ENCODE measurements at places on chromosomes 6 and 20. TPM values are rescaled to one million over a fixed set of nuclear protein-coding genes. Genes with fewer than 3 reads are reported as not detected.

GRCh38 chr6:40733770-40734396 is 146.7 kb upstream of the LRFN2 start:
- no peak for DNase-seq
- H3K4me3 ChIP-seq, result no peak overlapping the region
- no peaks in the 10 kb centered on the region for H3K36me3 ChIP-seq

- DNase-seq, result no peak
- no peak overlapping the region for H3K27ac ChIP-seq
- no peaks in the 10 kb centered on the region for H3K27me3 ChIP-seq
These were observed 11.1 kb upstream of the LSM14B start for GRCh38 chr20:62111148-62111547.

GRCh38 chr6:19602434-19603013 is 234.6 kb upstream of the ID4 start:
- no peaks in the 10 kb centered on the region for H3K4me1 ChIP-seq
- H3K27ac ChIP-seq, result no peak overlapping the region
- no peaks in the 10 kb centered on the region for H3K36me3 ChIP-seq
- no peak for DNase-seq
- no peak overlapping the region for H3K4me3 ChIP-seq

GRCh38 chr6:129320892-129321291 is 389.1 kb downstream of the ARHGAP18 start:
- H3K4me3 ChIP-seq, result no peak overlapping the region
- no peak overlapping the region for H3K27ac ChIP-seq
- no peak for DNase-seq
- no peaks in the 10 kb centered on the region for H3K27me3 ChIP-seq
- no peaks in the 10 kb centered on the region for H3K36me3 ChIP-seq

GRCh38 chr6:31479933-31480535 is 17.9 kb upstream of the MICB start:
- H3K4me3 ChIP-seq, result no peak overlapping the region
- H3K27me3 ChIP-seq, result no peaks in the 10 kb centered on the region
- no peaks in the 10 kb centered on the region for H3K36me3 ChIP-seq
- H3K27ac ChIP-seq, result no peak overlapping the region
- no peak for DNase-seq

DNA sequence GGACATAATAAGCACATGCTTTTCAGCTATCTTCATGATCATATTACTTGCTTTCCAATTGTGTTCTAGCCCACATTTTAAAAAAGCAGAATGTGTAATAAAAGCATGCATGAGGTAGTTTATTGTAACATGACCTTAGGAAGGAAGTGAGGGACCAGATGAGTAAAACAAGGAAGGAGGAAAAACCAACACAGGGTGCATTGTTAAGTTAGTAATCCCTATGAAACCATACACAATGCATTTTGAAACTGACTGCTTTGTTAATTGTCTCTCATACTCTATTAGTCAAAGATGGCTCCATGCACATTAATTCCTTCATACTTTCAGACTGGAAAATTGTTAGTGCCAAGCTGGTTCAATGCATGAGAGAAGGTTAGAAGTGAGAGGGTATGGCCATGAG is 37.7 kb upstream of the CENPW start:
- no peak overlapping the region for H3K27ac ChIP-seq
- no peak for DNase-seq
- H3K36me3 ChIP-seq, result no peaks in the 10 kb centered on the region
- peaks cover 12% of the 10 kb centered on the region for H3K4me1 ChIP-seq

DNA sequence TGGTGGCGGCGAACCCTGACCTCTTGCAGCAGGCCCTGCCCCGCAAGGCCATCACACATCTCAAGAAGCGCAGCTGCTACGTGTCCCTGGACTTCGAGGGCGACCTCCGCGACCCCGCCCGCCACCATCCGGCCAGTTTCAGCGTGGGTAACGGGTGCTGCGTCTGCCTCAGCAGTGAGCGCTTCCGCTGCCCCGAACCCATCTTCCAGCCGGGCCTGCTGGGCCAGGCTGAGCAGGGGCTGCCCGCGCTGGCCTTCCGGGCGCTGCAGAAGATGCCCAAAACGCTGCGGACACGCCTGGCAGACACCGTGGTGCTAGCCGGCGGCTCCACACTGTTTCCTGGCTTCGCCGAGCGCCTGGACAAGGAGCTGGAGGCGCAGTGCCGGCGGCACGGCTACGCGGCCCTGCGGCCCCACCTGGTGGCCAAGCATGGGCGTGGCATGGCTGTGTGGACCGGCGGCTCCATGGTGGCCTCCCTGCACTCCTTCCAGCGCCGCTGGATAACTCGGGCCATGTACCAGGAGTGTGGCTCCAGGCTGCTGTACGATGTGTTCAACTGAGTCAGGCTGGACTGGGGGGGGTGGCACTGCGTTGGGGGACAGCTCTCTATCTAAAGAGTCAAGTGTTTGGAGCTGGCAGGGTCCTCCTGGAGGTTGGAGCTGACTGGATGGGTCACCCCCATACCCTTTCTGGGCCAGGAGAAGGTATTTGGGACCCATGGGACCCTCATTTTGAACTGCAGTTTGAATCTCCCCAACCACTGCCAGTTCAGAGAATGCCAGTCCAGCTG is 1.1 kb downstream of the ACTL10 start:
- peak; percentile 87 for DNase-seq
- peak overlapping the region; percentile 71 for H3K27ac ChIP-seq
- no peaks in the 10 kb centered on the region for H3K27me3 ChIP-seq
- H3K4me1 ChIP-seq, result peaks cover 34% of the 10 kb centered on the region
- H3K4me3 ChIP-seq, result peak overlapping the region; percentile 78

- no peaks in the 10 kb centered on the region for H3K27me3 ChIP-seq
- H3K4me3 ChIP-seq, result no peak overlapping the region
- H3K36me3 ChIP-seq, result no peaks in the 10 kb centered on the region
- no peak overlapping the region for H3K27ac ChIP-seq
These were observed 19.4 kb downstream of the C6orf15 start for GRCh38 chr6:31092769-31093505.

- no peaks in the 10 kb centered on the region for H3K36me3 ChIP-seq
- H3K4me1 ChIP-seq, result peaks cover 3% of the 10 kb centered on the region
- H3K27me3 ChIP-seq, result peaks cover 19% of the 10 kb centered on the region
- no peak for DNase-seq
These were observed 13.7 kb upstream of the MLN start for GRCh38 chr6:33817489-33817888.

- H3K27me3 ChIP-seq, result no peaks in the 10 kb centered on the region
- peaks cover 20% of the 10 kb centered on the region for H3K4me1 ChIP-seq
- no peak overlapping the region for H3K27ac ChIP-seq
- no peak for DNase-seq
These were observed 48.8 kb downstream of the NT5E start for GRCh38 chr6:85498596-85499258.

- H3K27ac ChIP-seq, result no peak overlapping the region
- no peak for DNase-seq
- H3K36me3 ChIP-seq, result no peaks in the 10 kb centered on the region
- no peak overlapping the region for H3K4me3 ChIP-seq
- peaks cover 4% of the 10 kb centered on the region for H3K27me3 ChIP-seq
- no peaks in the 10 kb centered on the region for H3K4me1 ChIP-seq
These were observed 93.5 kb downstream of the CDC5L start for GRCh38 chr6:44481056-44481455.

GRCh38 chr6:15077006-15077405 is 168.9 kb upstream of the JARID2 start:
- H3K4me1 ChIP-seq, result no peaks in the 10 kb centered on the region
- H3K36me3 ChIP-seq, result no peaks in the 10 kb centered on the region
- H3K27ac ChIP-seq, result no peak overlapping the region
- H3K27me3 ChIP-seq, result peaks cover 2% of the 10 kb centered on the region

DNA sequence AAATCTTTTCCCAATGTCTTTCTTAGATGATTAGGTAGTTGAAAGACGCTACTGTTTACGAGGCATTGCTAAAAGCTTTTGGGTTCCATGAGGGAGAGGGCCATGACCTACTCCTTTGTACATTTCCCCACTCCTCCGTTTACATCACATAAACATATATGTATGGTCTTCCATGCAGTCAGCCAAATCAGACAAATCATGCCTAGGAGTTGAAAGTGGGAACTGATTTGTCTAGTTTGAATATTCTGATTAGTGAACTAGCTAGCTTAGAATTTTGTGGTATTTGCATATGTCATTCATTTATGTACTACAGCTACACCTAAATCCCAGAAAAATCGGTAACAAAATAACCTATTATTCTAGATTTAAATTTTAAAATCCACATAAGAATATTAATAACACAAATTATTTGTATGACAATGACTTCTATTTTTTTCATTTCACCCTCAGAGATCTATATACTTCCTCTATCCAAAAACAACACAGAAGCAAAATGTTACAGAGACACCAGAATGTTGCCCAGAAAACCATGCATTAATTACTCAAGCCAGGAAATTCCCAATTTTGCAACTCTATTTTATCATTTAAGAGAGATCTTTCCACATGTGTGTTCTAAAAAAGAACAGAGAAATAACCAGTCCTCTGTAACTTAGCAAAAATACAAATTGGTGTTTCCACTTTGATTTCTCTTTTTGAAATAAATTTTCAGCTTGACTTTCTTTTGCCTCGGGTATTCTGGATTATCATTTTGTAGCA is 231.9 kb downstream of the LAMA2 start:
- no peaks in the 10 kb centered on the region for H3K36me3 ChIP-seq
- peaks cover 6% of the 10 kb centered on the region for H3K27me3 ChIP-seq
- no peaks in the 10 kb centered on the region for H3K4me1 ChIP-seq
- no peak overlapping the region for H3K4me3 ChIP-seq
- H3K27ac ChIP-seq, result no peak overlapping the region

DNA sequence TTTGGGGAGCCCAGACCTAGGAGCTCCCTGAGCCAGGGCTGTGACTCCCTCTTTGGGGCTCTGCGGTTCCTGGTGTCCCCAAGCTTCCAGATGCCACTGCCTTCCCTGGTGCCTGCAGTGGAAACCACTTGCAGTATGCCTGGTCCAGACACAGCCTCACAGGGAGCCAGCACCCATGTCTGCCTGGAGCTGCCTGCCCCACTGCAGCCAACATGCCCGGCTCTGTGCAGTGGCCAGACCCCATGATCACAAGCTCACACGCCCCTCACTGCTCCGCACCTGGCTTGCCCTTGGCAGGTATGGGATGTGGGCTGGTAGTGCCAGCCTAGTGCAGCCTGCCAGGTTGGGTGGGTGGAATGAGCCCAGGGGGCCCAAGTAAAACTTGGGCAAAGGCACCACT is 644.8 kb downstream of the HTR1B start:
- H3K27ac ChIP-seq, result no peak overlapping the region
- H3K36me3 ChIP-seq, result no peaks in the 10 kb centered on the region
- H3K27me3 ChIP-seq, result no peaks in the 10 kb centered on the region
- H3K4me3 ChIP-seq, result no peak overlapping the region
- no peaks in the 10 kb centered on the region for H3K4me1 ChIP-seq

GRCh38 chr6:33416386-33417127 is 1.4 kb downstream of the CUTA start:
- H3K4me3 ChIP-seq, result peak overlapping the region; percentile 94
- no peaks in the 10 kb centered on the region for H3K27me3 ChIP-seq
- peaks cover 66% of the 10 kb centered on the region for H3K4me1 ChIP-seq
- peak overlapping the region; percentile 99 for H3K27ac ChIP-seq
- peaks cover 34% of the 10 kb centered on the region for H3K36me3 ChIP-seq

DNA sequence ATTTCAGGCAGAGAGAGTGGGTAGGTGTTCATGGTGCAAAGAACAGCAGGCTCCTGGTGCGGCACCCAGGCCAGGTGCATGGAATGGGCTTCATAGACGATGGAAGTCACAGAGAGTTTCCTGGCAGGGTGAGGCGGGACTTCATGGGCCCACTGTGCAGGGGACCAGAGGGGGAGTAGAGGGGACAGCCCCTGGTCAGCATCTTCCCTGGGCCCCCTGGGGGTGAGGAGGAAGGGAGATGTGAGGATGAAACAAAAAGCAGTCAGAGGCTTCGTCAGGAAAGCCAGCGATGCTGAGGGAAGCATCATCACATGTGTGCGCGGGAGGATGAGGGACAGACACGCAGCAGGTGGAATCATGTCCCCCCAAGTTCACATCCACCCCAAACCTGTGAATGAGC is 2.4 kb upstream of the THBS2 start:
- no peak overlapping the region for H3K4me3 ChIP-seq
- no peak for DNase-seq
- peaks cover 21% of the 10 kb centered on the region for H3K4me1 ChIP-seq
- no peaks in the 10 kb centered on the region for H3K36me3 ChIP-seq

GRCh38 chr6:137864812-137865508 is 2.1 kb upstream of the TNFAIP3 start:
- peaks cover 40% of the 10 kb centered on the region for H3K4me1 ChIP-seq
- no peaks in the 10 kb centered on the region for H3K27me3 ChIP-seq
- peak overlapping the region; percentile 3 for H3K4me3 ChIP-seq
- no peak for DNase-seq

GRCh38 chr6:159809149-159809548 is 9.1 kb downstream of the PNLDC1 start:
- H3K36me3 ChIP-seq, result peaks cover 2% of the 10 kb centered on the region
- no peak for DNase-seq
- H3K4me1 ChIP-seq, result no peaks in the 10 kb centered on the region
- no peak overlapping the region for H3K27ac ChIP-seq
- H3K27me3 ChIP-seq, result no peaks in the 10 kb centered on the region

- H3K4me1 ChIP-seq, result no peaks in the 10 kb centered on the region
- H3K27me3 ChIP-seq, result no peaks in the 10 kb centered on the region
- H3K36me3 ChIP-seq, result peaks cover 5% of the 10 kb centered on the region
- no peak overlapping the region for H3K4me3 ChIP-seq
- H3K27ac ChIP-seq, result no peak overlapping the region
These were observed 209.7 kb downstream of the FARS2 start for GRCh38 chr6:5471044-5471443.

GRCh38 chr6:48048451-48049146 is 62.4 kb downstream of the PTCHD4 start:
- no peaks in the 10 kb centered on the region for H3K4me1 ChIP-seq
- no peak for DNase-seq
- H3K27ac ChIP-seq, result no peak overlapping the region
- no peaks in the 10 kb centered on the region for H3K36me3 ChIP-seq
- no peaks in the 10 kb centered on the region for H3K27me3 ChIP-seq

- H3K36me3 ChIP-seq, result peaks cover 4% of the 10 kb centered on the region
- no peak for DNase-seq
- no peak overlapping the region for H3K4me3 ChIP-seq
- H3K27ac ChIP-seq, result no peak overlapping the region
- H3K27me3 ChIP-seq, result no peaks in the 10 kb centered on the region
- peaks cover 16% of the 10 kb centered on the region for H3K4me1 ChIP-seq
These were observed 43.3 kb downstream of the PPARD start for GRCh38 chr6:35385457-35386202.

GRCh38 chr6:46420921-46421638 is 70.2 kb downstream of the RCAN2 start:
- no peaks in the 10 kb centered on the region for H3K36me3 ChIP-seq
- no peaks in the 10 kb centered on the region for H3K4me1 ChIP-seq
- peaks cover 17% of the 10 kb centered on the region for H3K27me3 ChIP-seq
- no peak overlapping the region for H3K4me3 ChIP-seq

GRCh38 chr6:35017411-35018181 is 123.5 kb downstream of the TCP11 start:
- H3K4me3 ChIP-seq, result no peak overlapping the region
- no peak for DNase-seq
- H3K27me3 ChIP-seq, result no peaks in the 10 kb centered on the region
- no peaks in the 10 kb centered on the region for H3K4me1 ChIP-seq
- H3K36me3 ChIP-seq, result peaks cover 5% of the 10 kb centered on the region

The FAM83D gene
- 11.2 TPM for total RNA-seq

The RAMACL gene
- total RNA-seq, result 0.29 TPM

The HLA-G gene
- 0.38 TPM for total RNA-seq

The CYP24A1 gene
- total RNA-seq, result 0.57 TPM

The MYBL2 gene
- 80.3 TPM for total RNA-seq

The MEI4 gene
- total RNA-seq, result not detected

The LPA gene
- total RNA-seq, result not detected

The SLC35D3 gene
- total RNA-seq, result not detected

The OR2B2 gene
- total RNA-seq, result not detected

The ZBP1 gene
- total RNA-seq, result 0.73 TPM

The ERGIC3 gene
- 109 TPM for total RNA-seq

The IL17A gene
- total RNA-seq, result 33.7 TPM

The GUCA1A gene
- not detected for total RNA-seq

The IYD gene
- not detected for total RNA-seq

The RSPO4 gene
- not detected for total RNA-seq
